ENCODE measurements at places on chromosomes 7 and 10.

DNA sequence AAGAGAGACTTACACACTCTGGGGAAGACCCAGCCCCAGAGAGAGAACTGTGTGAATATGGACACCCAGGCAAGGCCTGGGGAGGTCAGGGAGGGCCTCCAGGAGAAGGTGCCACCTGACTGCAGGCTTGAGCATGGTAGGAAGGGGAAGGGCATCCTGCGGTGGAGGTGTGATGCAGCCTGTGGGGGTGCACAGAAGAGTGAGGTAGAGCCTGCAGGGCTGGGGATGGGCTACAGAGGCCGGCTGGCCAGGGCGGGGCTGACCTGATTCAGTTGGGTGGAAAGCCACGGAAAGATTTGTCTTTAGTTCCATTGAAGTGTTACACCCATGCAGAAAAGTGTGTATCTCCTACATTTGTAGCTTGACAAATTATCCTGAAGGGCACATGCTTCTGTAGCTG is 47.6 kb downstream of the ZMIZ1 start:
- DNase-seq, result no peak

DNA sequence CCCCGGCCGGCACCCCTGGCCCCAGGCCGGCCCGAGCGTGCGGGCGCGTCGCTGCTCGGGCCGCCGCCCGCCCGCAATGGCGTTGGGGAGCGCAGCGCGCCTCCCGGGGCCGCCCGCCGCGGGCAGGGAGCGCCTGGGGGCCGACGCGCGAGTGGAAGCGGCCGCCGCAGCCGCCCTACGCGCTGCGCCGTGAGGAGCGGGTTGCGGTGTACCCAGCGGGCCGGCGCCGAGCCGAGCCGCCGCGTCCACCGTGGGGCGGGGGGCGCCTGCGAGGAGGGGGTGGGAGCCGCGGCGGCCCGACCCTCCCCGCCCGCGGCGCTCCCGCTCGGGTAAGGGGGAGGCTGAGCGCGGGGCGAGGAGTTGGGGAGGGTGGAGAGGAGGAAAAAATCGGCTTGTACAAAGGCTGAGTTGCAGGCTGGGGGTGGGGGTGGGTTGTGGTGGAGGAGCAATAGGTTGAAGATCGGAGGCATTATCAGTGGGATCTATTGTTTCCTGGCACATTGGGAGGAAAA is 473 bp downstream of the PPP1R9A start:
- no peak for DNase-seq

GRCh38 chr7:23693224-23693623 is 13.2 kb downstream of the FAM221A start:
- DNase-seq, result no peak

GRCh38 chr7:133139350-133139749 is 57.5 kb upstream of the CHCHD3 start:
- no peak for DNase-seq

- DNase-seq, result no peak
Observed at GRCh38 chr7:2758673-2759616, 70.9 kb downstream of the AMZ1 start.

DNA sequence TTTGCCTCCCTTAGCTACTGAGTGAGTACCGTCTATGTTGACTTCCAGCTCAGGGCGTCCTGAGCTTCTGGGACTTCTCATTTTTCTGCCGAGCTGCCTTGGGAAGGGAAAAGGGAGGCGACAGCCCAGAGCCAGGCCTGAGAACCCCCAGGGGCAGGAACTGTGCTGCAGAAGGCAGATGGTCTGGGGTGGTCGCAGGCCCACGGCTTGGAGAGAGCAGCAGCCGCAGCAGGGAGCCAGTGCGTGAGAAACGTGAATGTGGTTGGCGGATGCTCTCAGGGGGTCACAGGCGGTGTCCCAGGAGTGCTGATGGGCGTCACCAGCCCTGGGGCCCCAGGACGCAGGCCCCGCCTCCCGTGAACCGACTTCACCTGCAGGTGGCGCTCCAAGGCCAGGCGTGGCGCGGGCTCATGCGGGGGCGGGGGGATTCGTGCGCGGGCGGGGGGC is 9.2 kb upstream of the PWWP2B start:
- no peak for DNase-seq

DNA sequence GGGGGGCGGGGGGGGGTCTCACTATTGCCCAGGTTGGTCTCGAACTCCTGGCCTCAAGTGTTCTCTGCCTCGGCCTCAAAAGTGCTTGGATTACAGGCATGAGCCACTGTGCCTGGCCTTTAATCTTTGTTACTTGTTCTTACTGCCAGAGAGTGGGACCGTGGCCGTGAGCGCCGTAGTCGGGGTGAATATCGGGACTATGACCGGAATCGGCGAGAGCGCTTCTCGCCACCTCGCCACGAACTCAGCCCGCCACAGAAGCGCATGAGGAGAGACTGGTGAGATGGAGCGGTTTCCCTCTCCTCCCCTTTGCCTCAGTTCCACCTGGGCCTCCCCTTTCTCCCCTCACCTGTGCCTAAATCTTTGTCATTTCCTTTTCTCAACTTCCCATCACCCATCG is 6.2 kb downstream of the SRRT start:
- DNase-seq, result no peak

- DNase-seq, result no peak
Observed at GRCh38 chr7:95716357-95717122, 55.8 kb upstream of the DYNC1I1 start.

DNA sequence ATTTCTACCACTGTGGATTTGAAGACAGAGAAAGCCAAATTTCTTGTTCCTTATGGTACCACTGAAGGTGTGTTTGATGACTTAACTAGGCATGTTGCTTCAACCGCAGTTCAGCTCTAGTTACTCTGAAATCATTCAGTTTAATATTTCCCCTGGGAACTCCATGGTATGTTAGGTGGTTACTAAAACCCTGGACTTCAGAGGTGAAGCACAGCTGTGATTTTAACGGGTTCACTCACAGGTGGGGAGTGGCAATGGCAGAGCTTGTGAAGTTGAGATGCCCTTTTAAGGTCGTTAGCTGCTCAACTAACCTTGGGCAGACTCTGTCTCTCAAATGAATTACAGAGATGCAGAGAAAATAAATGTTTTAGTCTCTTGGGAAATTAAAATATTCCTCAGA is 163.6 kb upstream of the PHYHIPL start:
- DNase-seq, result no peak

DNA sequence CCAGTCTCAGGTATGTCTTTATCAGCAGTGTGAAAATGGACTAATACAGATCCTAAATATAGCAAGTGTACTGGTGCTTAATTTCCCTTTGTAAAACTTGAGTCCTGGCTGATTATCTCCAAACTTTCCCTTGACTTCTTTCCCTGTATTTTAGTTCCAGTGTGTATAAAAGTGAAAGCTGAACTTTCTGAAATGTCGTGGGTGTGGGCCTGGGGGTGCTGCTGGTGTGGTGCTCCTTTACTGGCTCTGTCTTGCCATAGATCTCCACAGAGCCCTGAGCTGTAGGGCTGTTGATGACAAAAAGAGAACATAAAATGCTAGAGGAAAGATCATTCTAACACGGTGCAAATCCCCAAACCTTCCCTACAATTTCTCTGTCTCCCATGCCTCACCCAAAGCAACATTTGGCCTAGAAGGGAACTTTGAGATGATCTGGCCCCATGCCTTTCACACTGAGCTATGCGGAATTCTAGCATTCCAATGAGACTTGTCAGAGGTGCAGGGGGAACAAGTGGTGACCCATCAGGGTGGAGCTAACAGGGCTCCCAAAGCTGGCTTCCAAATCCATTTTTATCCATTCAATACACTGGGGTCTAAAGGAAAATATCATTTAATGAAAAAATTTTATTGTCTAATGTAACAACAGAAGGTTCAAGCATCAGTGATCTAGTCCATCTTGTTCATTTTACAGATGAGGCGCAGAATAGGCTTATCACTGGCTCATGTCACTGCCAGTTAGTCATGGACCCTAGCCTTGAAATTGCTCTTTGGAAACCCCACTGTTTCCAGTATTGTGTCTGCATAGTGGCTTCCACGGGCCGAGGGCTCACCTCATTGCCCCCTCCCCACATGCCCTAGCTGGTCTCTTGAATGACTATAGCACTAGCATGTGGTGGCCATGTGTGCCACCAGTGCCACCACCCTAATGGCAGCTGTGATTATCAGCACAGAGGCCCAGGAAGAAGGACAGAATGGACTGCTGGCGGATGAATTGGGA is 1000.9 kb downstream of the LRMDA start:
- no peak for DNase-seq

DNA sequence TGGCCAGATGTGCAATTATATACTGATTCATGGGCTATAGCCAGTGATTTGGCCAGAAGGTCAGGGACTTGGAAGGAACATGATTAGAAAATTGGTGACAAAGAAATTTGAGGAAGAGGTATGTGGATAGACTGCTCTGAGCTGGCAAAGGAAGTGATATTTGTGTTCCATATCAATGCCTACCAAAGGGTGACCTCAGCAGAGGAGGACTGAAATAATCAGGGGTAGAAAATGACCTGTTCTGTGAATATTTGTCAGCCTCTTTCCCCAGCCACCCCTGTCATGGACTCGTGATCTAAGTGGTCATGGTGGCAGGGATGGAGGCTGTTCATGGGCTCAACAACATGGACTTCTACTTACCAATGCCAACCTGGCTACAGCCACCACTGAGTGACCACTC is 47.0 kb downstream of the PTPRE start:
- no peak for DNase-seq

DNA sequence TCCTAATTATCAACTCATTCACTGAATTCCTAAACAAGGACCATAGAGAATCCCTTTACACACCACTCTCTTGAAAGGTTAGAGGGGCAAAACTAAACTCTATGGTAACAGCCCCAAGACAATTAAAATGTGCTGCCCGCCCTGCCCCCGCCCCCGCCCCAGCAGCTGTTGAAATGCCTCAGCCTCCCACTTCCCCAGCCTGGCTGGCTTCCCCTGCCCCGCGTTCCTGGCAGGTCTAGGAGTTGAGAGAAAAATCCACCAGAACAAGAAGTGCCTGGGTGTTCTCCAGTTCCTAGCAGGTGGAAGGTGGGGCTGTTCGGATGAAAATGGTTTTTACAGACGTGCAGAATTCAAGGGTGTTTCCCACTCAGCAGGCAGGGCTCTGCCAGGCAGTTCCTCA is 109.5 kb upstream of the ZEB1 start:
- no peak for DNase-seq

DNA sequence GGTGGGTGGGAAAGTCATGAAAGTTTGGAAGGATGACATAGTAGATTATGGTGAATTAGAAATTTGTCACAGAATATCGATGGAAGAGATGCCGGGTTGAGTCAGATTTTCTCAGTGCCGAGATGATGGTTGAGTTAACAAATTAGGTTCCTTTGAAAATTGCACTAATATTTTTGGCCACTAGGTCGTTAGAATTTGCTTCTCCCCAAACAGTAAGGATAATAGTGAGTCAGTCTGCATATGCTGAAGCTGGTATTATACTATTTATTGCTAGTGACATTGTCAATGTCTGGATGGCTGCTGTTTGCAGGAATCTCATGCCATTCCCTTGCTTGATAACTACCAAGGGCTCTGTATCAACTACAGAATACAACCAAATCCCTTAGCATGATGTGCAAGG is 37.7 kb upstream of the MINDY3 start:
- DNase-seq, result no peak

DNA sequence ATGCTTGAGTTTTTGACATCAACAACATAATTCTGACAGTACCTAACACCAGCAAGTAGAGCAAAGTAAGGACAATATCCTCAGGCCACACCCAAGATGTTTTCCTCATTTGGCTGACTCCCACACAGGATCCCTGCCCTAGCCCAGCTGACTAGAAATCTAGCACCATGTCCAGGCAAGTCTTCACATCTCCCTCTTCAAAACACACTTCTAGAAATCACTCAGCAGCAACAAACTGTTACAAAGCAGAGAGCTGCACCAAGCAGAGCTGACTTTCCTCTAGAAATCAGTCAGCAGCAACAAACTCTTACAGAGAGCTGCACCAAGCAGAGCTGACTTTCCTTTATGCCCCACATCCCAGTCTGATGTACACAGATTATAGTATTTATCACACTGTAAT is 7.7 kb downstream of the TMEM168 start:
- no peak for DNase-seq

GRCh38 chr10:79059859-79060379 is 8.8 kb upstream of the ZMIZ1 start:
- no peak for DNase-seq

GRCh38 chr10:117896517-117896916 is 150.2 kb downstream of the RAB11FIP2 start:
- DNase-seq, result no peak

DNA sequence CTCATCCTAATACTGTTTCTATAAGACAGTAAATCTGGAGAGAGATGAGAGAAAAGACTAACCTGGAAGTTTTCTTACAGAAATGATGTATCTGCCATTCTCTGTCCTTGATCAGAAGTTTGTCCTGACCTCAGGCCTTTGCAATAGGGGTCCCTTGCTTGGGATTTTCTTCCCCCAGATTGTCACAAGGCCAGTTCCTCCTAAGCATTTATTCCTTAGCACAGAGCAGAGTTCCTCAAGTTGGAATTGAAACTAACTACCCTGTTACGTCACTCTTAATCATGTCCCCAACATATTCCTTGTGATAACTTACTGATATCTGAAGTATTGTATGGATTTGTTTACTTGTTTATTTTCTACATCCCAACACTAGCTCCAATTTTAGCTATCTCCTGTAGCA is 202.1 kb downstream of the COBL start:
- DNase-seq, result no peak

DNA sequence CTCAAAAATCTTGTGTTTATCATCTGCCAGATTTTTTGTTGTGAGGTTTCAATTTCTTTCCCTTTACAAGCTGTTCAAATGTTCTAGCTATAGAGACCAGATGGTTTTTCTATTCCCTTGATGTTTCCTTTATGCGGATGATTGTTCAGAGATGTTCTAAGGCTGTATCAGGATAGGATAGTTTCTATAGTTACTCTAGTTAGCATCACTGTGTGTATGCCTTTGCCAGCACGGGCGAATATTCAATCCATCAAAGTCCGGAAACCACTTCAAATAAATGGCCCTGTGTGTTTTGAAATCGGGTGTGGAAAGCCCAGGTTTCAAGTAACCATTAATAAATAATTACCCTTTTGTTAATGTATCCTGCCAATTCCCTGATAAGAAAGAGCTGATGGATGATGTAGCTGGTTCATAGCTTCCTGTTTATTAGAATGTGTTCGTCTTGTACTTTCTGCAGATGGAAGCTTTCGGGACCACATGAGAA is 149.8 kb upstream of the PRKCQ start:
- no peak for DNase-seq

- no peak for DNase-seq
Observed at GRCh38 chr10:69232252-69232651, 12.1 kb downstream of the HKDC1 start.
